Colonic mucosa (tissue), 4 donors: ENCODE measurements at places on chromosomes 7 and 10. TPM values are rescaled to one million over a fixed set of nuclear protein-coding genes. Genes with fewer than 3 reads are reported as not detected.

Gene RTKN2
- 3.2 TPM for total RNA-seq

DNA sequence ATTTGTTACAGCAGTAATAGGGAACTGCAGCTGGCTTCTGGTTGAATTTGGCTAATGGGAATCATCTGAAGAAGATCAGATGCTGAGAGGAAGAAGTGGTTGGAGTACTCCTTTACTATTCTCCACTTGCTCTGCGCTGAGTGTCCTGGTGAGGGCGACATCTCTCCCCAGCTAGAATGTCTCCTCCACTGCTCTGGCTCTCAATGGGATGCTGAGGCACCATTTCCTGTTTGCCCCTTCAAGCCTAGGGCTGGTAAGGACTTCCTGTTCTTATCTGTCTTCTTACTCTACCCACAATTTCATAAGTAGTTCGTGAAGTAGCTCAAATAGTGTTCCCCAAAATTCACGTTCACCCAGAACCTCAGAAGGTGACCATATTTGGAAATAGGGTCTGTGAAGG, 43.2 kb upstream of the TES start:
- H3K4me3 ChIP-seq = no peak overlapping the region
- DNase-seq = no peak
- H3K27me3 ChIP-seq = no peaks in the 10 kb centered on the region
- H3K27ac ChIP-seq = no peak overlapping the region

GRCh38 chr10:69633673-69634635, 3.9 kb downstream of the FAM241B start:
- no peak overlapping the region for H3K27ac ChIP-seq
- no peak for DNase-seq
- H3K4me1 ChIP-seq = no peaks in the 10 kb centered on the region
- H3K4me3 ChIP-seq = no peak overlapping the region

- no peak overlapping the region for H3K4me3 ChIP-seq
- no peak overlapping the region for H3K27ac ChIP-seq
- DNase-seq = no peak
- peaks cover 5% of the 10 kb centered on the region for H3K4me1 ChIP-seq
- H3K27me3 ChIP-seq = no peaks in the 10 kb centered on the region
Observed at GRCh38 chr10:116587878-116588591, 2.7 kb upstream of the PNLIPRP1 start.

DNA sequence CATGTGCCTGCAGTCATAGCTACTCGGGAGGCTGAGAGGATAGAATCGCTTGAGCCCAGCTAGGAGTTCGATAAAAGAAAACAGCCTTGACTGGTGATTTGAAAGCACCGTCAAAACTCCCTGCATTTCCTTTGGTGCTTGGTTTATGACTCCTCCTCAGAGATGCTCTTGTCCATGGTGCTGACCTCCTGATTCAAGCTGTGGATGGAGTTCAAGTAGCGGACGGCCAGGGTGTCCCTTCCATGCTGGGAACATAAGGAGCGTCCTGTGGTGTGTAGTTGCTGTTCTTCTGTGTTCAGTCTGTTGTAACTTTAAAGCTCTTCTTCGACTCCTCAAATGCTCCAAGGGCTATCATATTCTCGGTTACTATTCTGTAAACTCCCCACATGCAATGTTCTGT, 382.5 kb upstream of the KIAA1217 start:
- no peaks in the 10 kb centered on the region for H3K36me3 ChIP-seq
- DNase-seq = no peak
- H3K4me1 ChIP-seq = no peaks in the 10 kb centered on the region

DNA sequence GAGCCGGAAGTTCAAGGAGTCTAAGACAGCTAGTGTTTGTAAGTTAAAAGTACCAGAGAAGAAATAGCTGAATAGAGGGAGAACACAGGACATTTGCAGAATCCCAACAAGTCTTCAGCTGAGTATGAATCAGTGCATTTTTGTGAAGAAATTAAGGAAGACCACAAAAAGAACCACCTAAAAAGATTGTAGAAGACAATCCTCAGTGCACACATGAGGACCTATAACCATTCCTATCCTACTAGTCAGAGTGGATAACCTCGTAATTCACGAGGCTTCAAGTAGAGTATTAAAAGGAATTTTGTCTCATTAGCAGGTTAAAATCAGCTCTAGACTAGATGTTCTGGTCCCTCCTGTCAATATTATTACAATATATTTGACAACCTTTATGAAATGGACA, 295.4 kb upstream of the KAT6B start:
- no peaks in the 10 kb centered on the region for H3K4me1 ChIP-seq
- no peak overlapping the region for H3K4me3 ChIP-seq
- H3K27ac ChIP-seq = no peak overlapping the region
- DNase-seq = no peak

DNA sequence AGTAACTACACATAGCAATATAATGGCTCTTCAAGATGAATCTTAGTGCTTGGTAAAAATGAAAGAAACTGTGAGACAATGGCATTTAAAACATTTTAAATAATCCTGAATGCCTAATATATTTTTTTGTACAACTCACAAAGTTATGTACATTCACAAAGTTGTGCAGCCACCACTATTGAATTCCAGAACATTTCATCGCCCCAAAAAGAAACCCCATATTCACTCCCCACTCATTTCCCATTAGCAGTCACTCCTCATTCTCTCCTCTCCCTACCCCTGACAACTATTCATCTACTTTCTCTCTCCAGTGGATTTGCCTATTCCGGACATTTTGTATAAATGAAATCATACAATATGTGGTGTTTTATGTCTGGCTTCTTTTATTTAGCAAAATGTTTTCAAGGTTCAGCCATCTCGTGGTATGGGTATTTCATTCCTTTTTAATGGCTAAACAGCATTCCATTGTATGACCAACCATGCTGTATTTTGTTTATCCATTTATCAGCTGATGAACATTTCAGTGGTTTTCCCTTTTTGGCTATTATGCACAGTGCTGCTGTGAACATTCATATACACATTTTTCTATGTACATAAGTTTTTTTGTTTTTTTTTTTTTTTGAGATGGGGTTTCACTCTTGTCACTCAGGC, 34.7 kb downstream of the ENTPD7 start:
- H3K27me3 ChIP-seq = no peaks in the 10 kb centered on the region
- no peak overlapping the region for H3K4me3 ChIP-seq
- H3K4me1 ChIP-seq = no peaks in the 10 kb centered on the region
- DNase-seq = no peak

DNA sequence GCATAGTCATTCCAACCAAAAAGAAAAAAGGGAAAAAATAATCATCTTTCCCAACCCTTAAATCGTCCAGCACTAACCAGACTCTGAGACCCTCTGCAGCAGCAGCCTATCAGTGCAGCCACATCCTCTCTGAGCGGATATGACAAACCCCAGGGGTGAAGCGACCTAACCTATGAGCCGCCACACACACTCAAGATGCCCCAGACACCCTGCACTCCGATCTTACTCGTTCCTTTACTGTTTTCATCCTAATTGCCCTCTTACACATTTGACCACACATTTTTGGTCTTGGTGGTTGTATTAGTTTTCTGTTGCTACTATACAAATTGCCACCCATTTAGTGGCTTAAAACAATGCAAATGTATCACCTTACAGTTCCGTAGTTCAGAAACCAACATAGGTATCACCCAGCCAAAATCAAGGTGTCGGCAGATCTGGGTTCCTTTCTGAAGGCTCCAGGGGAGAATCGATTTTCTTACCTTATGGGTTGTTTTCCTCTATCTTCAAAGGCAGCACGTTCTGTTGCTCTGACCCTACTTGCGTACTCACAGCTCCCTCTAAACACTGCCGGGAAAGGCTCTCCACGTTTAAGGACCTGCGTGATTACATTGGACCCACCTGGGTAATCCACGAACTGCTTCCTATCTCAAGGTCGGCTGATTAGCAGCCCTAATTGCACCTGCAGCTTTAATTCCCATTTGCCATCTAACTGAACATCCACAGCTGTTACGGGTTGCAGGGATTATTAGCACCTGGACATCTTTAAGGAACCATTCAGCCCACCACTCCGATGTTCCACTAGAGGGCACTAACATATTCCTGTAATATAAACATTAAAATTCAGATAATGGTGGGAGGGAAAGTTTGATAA, 37.3 kb upstream of the PRSS1 start:
- no peak for DNase-seq
- H3K27ac ChIP-seq = no peak overlapping the region
- no peaks in the 10 kb centered on the region for H3K4me1 ChIP-seq
- H3K27me3 ChIP-seq = no peaks in the 10 kb centered on the region
- H3K4me3 ChIP-seq = no peak overlapping the region

DNA sequence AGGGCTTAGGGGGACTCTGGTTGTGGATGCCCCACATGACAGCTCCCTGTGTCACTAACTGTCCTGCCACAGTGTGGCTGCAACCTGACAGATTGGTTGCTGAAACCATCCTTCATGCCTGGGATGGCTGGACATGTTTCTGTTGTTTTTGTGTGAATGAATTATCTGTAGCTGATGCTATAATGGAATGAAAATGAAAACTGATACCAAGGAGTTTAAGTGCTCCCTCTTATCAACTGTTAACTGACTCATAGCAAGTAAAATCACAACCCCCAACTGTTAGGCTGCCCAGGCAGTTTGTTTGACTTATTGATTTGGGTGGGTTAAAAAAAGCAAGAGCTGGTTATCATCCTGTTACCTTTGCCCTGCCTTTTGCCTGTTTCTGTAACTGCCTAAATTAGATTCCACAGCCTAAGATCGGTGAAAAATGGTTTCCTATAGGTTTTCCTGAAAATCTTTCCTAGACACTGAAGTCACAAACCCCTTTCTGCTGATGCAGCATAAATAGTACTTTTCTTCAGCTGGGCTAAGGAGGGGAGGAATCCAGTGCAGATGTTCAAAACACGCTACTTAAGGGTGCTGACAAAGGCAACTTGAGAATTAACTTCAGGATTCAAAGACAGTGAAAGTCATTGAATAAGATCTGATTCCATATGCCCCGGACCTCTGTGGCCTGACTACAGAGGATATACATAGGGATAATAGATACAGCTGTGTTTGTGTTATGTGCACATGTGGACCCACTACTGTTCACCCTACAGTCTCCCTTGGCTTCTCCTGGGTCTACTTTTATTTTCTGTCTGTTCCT, 5.7 kb downstream of the FRAT2 start:
- no peaks in the 10 kb centered on the region for H3K27me3 ChIP-seq
- no peaks in the 10 kb centered on the region for H3K36me3 ChIP-seq
- no peak for DNase-seq
- H3K27ac ChIP-seq = peak overlapping the region; percentile 62
